ENCODE measurements at places on chromosomes 3 and 15.

- no peak for DNase-seq
These were observed 156.3 kb downstream of the FRMD5 start for GRCh38 chr15:44038755-44039191.

DNA sequence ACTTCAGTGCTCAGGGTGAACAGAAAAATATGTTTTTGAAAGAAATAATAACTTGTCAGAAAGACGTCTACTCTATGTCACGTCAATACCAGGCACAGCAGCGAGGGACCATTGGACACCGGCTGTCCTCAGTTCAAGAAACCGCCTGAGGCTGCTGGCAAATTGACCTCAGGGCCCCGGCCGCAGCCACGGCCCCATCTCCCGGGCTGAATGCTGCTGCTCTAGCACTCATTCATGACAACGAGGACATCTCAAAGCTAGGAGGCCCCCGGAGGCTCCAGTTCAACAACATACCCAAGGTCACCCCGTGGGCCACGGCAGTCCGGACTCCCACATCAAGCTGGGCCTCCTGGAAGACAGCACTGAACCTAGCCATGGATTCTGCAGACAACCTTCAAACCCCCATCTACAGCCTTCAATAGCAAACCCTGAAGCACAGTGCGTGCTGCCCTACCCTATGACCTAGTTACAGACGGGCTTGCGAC lies 204.0 kb upstream of the NSMCE3 start:
- DNase-seq = no peak

DNA sequence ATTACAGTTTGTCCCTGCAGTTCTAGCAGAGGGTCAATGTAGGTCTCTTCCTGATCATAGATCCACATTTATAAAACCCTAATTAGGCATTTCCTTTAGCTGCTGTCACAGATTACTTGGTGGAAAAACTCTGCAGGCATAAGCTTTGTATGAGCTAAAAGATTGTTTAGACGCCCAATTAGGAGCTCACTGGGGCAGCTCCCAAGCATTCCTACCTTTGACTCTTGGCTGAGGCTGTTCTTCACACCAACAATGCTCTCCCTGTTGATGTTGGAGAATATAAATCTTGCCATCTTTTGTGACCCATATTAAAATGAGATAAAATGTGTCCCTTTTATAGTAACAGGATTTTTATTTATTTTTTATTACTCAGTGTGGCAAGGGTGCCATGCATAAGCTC lies 148.3 kb upstream of the TRIM42 start:
- DNase-seq = no peak

GRCh38 chr3:61463191-61463590 lies 98.2 kb upstream of the PTPRG start:
- no peak for DNase-seq

DNA sequence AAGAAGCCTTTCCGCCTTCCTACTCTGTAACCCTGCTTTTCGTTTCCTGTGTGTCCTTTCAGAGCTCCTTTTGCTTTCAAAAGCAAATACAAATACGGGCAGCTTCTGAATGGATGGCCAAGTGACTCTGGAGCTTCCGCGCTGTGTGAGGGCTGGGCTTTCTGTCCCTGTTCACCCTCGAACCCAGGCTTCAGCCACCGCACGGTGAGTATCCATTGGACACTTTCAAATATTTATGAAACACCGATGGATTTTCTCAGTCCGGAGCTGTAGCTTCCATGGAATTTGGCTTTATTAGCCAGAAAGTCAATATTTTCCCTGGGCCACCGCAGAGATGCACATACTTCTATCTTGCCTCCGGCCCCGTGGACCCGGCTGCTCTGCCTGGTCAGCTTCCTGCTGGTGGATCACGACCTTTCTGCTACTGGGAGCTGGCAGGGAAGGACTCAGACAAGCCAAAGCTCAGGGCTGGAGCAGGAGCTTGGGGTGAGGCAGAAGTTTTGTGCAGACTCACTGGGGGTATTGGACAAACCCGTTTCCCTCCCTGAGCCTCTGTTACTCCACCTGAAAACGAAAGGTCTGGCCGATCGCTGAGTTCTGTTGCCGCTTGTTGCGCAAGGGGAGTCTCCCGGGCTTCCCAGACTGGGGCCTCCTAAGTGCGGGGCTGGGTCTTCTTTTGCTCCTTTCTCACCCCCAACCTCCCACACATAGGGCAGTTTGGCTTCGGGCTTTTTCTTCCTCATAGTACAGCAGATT lies 63.6 kb downstream of the LINGO1 start:
- no peak for DNase-seq

DNA sequence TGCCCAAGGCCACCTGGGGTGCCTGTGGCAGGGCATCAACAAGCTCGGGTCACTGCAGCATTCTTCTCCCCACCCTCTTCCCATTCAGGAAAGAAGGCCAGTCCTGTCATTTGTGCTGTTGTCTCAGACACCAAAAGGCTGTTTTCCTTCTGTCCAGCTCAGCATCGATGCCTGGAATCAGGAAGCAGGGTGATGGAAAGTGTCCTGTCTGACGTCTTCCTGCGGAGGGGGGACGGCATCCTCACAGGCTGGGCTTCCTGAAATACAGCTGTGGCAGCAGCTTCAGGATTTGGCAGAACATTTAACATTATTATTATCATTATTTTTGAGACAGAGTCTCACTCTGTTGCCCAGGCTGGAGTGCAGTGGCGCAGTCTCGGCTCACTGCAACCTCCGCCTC lies 33.0 kb upstream of the ANKDD1A start:
- no peak for DNase-seq

- peak; percentile 59 for DNase-seq
These were observed 513.7 kb downstream of the FOXP1 start for GRCh38 chr3:71069797-71070196.

DNA sequence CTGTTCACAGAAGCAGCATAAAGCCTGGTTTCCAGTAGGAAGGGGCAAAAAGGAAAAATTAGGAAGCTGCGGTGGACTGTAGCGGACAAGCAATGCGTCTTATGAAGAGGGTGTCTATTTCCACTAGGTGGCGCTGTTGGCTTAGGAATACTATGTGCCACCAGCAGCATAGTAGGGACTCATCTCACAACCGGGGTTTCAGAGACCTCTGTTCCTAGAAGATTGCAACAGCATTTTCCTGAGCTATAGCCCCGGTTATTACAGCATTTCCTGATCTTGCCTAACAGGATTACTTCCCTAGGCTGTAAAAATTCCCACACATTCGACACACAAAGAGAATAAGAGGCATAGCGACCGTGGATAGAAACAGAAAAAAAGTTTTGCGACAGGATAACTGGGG lies 683.0 kb downstream of the TBL1XR1 start:
- no peak for DNase-seq

- no peak for DNase-seq
These were observed 3.3 kb upstream of the NDN start for GRCh38 chr15:23690450-23690852.

DNA sequence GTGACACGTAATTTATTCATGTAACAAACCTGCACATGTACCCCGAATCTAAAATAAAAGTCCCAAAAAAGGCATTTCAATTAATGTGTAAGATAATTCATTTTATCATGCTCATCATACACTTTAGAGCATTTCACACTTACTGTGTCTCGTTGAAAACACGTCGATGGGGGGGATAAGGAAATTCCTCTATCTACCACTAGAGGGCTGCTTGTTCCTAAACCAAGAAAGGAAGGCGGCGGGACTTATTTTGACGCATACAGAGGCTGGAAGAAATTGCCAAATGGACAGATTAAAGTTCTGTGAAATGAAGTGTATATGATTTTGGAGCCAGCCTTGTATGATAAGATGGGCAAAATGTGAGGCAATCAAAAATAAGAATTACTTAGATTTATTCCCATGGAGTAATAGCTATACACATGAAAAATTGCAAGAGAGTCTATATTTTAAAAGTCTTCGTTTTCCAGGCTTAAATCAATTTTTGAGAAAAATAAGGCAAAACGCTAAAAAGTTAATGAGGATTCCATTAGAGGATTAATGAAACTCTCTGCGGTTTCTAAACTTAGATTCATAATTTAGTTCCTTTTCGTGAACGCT lies 346.8 kb downstream of the CNTN3 start:
- DNase-seq = no peak

- no peak for DNase-seq
These were observed 62.4 kb upstream of the PCSK6 start for GRCh38 chr15:101551696-101552591.

GRCh38 chr3:135238236-135238830 lies 443.3 kb downstream of the EPHB1 start:
- DNase-seq = no peak

GRCh38 chr3:5058471-5058951 lies 63.6 kb upstream of the ARL8B start:
- DNase-seq = no peak

DNA sequence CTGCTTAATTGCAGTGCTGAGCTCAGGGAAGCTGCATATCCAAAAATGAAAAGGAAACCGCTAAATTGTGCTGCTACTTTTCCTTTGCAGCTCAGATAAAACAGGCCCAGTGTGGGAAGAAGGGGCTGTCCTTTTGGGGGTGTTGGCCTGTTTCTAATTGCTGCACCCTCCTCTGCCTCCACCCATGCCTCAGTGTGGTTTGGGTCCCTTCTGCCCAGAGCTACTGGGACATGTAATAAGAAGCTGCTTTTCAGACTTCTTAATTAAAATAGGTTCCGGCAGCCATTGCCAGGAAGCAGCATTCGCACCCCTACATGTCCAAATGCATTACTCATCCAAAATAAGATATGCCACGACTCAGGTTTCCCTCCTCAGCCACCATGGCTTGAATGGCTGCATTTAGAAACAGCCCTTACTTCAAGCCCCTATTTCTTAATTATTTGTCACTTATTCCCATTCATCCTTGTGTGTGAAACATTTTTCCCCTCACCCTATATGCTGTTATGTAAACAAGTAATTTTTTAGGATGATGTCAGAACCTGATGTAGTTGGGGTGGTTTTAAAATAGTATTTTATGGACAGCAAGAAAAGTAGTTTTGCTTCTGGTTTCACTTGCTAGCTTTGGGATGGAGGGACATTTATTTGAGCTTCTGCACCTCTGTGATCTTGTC lies 235.9 kb upstream of the CTDSPL start:
- DNase-seq = no peak

- no peak for DNase-seq
These were observed 45.0 kb downstream of the EEFSEC start for GRCh38 chr3:128198313-128198712.

DNA sequence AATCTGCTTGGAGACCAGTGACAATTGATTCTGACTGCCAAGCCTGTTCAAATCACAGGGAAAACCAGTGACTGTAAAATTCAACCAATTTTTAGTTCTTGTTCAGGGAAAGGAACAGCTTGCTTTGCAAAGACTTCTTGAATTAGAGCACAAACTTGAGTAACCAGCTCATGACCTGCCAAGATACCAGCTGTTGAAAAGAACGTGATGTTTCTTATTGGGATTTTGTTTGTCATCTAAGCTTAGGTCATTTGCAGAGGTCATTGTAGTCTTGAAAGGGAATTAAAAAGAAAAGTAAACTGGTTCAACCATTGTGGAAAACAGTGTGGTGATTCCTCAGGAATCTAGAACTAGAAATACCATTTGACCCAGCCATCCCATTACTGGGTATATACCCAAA lies 428.2 kb downstream of the GRM7 start:
- DNase-seq = no peak

DNA sequence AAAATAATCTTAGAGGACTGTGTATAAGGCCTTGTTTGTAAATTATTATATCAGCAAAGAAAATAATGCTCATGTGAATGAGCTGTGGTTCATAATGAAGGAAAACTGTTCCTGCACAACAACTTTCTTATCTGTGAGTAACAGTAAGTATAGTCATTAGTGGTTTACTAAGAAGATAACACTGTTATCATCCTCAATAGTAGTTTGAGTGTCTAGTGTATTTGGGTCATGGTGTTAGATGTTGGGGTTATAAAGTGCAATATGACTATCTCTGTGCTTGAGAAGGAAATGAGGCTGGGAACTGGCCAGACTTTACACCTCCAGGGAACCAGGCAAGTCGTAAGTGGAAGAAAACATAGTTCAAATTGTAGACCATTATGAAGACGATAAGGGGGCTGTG lies 15.6 kb downstream of the VPS8 start:
- no peak for DNase-seq

DNA sequence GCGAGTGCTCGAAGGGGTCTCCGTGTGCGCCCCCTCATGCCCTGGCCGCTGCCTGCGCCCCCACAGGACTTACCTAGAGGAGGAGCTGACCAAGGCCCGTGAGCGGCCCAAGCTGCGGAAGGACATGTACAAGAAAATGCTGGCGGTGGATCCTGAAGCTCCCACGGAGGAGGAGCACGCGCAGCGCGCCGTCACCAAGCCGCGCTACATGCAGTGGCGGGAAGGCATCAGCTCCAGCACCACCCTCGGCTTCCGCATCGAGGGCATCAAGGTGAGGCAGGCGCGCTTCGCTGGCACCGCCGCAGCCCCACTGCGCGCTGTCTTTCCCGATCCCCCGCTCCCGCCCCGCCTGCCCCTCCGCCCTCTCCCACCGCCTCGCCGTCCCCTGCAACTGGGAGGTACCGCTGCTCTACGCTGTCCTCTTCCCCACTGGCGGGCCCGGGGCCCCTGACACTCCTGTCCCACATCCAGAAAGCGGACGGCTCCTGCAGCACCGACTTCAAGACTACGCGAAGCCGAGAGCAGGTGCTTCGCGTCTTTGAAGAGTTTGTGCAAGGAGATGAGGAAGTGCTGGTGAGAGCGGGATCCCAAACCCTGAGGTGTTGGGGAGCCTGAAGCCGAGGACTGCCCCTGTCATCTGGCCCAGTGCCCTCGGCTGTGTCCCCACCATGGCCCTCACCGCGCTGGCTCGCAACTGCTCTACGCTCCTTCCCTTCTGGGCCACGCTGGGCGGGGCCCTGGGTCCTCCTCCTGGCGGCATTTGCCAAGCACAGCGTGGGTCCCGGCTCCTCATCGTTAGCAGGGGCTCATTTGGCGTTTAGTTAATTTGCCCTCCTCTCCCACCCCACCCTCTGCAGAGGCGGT lies 8.5 kb downstream of the ITPKA start:
- DNase-seq = peak; percentile 29

GRCh38 chr15:41932511-41933289 lies 38.8 kb upstream of the SPTBN5 start:
- no peak for DNase-seq

DNA sequence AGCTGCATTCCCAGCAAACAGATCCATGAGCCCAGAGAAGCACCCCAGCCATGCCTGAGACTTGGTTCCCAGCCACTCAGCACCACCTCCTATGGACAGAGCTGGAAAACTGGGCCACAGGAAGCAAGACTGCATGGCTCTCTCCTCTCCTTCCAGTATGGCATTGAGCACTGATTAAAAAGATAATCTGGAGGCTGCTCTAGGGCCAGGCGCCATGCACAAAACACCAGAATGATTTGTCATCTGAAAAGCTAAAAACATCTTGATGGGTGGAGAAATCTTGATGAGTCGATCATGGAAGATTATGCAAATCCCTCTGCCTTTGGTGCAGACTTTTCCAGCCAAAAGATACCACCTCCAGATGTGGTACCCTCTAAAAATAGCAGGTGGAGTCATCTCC lies 62.7 kb upstream of the MRPS22 start:
- no peak for DNase-seq

GRCh38 chr3:31636049-31636448 lies 103.3 kb downstream of the STT3B start:
- no peak for DNase-seq

DNA sequence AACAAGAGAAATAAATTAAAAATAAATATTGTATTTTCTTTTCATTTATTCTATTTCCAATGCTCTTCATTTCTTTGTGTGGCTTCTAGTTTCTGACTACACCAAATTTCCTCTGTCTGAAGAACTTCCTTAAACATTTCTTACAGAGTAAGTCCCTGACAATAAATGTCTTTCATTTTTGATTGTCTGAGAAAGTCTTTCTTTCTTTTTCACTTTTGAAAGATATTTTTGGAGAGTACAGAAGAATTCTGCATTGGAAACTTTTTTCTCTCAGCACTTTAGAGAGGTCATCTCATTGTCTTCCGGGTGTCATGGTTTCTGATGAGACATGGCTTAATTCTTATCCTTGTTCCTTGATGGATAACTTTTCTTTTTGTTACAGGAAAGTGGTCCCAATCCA lies 119.6 kb downstream of the MOBP start:
- DNase-seq = no peak

Data from stimulated activated CD4-positive, alpha-beta T cell treated with anti-CD3 and anti-CD28 coated beads, Interleukin-12 subunit alpha, Interleukin-12 subunit beta, amount 100 ng/mL, for 4 hours (primary cell).